ENCODE measurements at places on chromosomes 5 and 9.

- DNase-seq: no peak
These were observed 169.7 kb downstream of the CDH10 start for GRCh38 chr5:24475101-24475500.

DNA sequence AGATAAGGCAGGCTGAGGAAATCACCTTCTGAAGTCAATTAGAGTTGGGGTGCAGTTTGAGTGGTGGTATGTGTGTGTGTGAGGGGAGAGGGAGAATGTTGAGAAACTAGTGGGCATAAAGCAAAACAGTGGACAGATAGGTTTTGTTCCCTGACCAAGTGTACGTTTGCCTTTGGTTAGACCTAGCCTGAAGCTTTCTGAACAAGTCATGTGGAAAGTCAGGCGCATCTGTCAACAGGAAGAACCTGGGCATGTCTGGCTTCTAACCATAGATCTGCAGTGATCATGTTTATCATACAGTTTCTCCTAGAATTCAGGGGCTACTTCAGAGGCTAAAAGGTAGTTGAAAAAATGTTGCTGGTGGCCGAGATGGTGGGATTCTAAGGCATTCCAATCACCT, 143.2 kb upstream of the PCA3 start:
- no peak for DNase-seq

DNA sequence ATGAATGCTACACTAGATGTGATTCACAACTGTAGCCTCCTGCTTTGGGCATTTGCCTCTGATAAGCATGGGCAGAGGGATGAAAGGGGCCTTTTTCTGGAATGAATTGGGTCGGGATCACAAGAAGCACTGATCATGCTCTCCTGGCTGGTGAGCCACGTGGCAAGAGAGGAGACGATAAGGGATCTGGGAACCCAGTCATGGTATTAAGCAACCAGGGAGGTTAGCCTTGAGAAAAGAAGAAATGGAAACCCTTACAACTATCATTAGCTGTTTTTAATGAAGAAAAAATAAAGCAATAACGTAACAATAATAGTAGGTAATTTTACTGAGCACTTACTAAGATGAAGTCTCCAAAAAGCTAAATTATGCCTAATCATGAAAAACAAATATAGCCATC, 50.0 kb upstream of the RAI14 start:
- no peak for DNase-seq

DNA sequence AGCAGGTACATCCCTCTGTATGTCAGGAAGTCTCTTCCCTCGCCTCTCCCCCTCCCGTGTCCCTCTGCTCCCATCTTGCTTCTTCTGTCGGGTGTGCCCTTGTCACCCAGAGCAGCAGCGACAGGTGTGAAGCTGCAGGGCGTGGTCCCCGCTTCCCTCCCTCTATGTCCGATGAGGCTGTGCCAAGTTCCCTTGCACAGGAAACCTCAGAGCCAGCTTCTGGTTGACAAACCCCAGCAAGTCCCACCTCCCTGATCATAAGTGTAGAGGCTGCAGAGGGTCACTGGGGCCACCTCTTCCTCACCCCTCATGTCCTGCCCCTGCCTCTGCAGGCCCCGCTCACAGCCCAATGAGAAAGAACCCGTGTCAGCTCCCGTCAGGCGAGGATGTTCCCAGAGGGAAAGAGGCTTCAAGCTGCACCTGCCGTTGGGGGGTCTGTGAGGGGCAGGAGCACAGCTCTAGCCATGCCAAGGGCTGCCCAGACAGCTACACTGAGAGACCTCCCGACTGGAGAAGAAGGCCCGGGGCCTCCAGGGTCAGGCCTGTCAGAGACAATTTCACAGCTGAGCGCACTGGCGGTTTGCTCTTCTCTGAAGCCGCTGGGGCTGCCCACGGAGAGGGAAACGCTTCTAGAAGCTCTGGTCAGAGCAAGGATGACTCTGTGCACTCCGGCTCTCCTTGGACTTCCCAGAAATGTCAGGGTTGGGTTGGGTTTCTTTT, 73.3 kb downstream of the AK8 start:
- DNase-seq: no peak

DNA sequence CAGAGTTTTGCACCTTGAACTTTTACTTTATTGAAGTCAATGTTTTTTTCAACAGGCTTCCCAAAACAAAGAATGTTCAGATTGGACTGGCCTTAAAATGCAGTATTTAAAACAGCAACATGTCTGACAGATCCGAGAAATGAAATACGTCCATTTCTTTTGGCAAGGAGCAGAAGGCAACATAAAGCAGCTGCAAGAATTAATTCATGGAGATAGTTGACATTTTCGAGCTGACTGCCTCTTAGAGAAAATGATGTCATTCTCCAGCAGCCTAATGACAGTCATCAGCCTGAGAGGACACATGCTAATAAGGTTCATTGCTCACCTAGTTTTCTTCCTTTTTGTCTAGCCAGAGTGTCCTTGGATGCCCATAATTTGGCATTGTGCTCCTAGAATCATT, 232.2 kb upstream of the SEMA6A start:
- DNase-seq: no peak

- DNase-seq: no peak
These were observed 1504.6 kb upstream of the CDH9 start for GRCh38 chr5:28542987-28543386.

DNA sequence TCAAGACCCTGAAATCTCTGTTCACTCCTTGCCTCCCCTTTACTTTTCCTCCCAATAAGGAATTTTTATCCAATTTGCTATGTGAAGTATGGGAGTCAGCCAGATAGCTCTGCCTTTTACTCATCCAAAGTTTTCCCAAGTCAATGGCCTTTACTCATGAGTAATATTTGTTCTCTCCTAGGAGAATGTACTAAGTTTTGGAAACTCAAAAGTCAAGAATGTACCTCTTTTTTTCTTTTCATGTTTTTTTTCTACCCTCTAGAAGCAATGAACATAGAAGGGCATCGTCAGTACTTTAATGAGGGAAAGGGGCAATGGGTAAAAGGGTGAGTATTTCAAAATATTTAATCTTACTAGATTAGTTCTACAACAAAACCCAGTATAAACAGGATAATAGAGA, 140.2 kb upstream of the SGCD start:
- no peak for DNase-seq

DNA sequence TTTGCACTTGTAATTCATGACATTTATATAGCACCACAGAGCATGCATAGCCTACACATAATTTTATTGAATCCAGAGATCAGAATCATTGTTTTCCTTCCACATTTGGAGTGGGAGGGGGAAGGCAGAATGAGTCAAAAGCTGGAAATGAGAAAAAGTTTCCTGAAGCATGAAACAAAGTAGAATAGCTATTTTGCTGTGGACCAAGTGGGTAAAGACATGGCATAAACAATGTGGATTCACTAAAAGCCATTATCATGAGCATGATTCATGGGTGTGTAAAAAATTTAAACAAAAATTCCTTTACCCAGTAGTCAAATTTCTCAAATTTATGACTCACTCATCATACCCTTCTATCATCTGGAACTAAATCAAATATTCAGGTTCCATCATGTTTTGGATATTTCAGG, 97.9 kb downstream of the YIPF5 start:
- DNase-seq: no peak

DNA sequence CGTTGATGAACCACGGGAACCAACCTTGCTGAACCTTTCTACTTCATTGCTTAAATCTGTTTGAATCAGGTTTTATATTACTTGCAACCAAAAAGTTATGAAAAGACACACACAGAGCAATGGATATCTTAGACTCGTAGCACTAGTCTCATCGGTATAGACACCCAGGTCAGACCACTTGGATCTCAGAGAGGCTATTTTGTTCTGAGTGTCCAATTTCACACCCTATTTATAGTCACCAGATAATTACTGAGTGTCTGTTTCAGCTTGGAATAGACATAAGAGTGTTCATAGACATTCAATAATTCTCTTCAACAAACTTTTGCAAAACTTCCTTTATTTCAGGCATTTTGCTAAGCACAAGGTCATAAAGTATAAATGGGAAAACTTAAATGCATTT, 145.4 kb upstream of the EGFLAM start:
- no peak for DNase-seq

DNA sequence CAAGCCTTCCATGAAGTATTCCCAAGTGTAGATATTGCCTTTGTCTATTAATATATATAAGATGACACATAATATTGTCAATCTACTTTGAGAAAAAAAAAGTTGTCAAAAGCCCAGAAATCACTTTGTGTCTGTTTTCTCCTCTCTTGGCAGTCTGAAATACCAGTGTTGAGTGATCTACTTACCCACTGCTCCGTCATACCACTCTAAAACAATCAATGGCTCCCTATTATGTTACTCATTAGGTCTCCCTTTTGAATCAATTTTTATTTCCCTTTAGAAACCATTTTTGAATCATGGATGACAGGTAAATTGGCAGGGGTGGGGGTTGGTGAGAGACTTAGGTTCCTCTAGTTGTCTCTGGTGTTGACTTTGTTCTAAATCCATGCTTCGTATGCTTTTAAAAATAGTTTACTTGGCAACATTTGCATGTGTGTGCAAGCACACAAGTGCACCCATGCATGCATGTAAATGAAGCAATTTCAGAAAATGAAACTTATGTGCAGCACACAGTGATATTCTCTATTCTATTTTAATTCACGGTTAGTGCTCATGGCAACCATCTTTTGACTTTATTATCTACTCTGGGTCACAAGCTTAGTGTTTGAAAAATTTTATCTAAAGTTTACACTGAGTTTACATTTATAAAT, 378.9 kb downstream of the RAB3C start:
- DNase-seq: no peak

GRCh38 chr9:120360046-120360445, 219.9 kb downstream of the CDK5RAP2 start:
- DNase-seq: no peak

DNA sequence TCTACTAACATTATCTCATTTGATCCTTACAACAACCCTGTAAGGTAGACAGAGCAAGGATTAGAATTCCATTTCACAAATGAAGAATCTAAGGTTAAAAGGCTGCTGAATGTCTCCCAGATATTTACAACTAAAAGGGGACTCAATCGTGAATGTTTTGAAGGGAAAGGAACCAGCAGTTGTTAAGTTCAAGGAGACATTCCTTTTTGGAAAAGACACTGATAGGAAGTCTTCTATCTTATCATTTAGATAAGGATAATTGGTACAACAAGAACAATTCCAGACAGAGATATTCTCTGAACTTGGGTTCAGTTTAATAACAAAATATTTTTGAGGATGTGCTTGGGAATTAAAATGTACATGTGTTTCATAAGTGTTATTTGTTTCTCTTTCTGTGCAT, 37.5 kb upstream of the CER1 start:
- no peak for DNase-seq

- DNase-seq: no peak
These were observed 86.0 kb downstream of the ZNF608 start for GRCh38 chr5:124660229-124661093.

DNA sequence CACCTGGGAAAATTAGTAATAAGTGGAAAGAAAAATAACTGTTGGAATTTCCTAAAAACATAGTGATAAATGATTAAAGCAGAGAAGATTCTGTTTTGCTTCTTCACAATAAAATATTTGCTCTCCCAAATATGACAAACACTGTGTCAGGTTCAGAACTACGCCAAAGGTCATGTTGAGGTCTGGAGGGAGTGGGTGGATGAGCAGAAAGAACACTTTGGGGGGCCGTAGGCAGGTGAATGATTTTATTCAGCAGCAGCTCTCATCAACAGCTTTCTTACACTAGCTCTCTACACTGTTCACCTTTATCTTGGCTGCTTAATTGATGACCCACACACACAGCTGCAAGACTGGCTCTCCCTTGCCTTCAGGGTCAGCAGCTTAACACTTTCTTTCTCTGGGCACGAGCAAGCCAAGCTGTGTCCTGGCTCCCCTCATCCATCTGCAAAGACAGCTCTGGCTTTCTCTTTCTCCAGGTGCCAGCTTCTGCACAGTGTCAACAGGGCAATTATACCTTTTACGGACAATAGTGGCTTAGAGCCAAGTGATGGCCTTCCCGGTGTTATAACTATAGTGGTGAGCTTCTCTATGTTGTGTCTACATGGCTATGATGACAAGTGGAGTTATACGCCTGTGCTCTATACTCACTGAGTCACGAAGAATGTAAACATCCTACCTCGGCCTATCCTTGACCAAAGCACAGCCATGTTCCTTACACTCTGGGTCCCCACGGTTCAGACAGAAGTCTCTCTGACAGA, 18.9 kb upstream of the GPX8 start:
- DNase-seq: no peak

GRCh38 chr5:169051351-169051750, 249.6 kb downstream of the SLIT3 start:
- no peak for DNase-seq

DNA sequence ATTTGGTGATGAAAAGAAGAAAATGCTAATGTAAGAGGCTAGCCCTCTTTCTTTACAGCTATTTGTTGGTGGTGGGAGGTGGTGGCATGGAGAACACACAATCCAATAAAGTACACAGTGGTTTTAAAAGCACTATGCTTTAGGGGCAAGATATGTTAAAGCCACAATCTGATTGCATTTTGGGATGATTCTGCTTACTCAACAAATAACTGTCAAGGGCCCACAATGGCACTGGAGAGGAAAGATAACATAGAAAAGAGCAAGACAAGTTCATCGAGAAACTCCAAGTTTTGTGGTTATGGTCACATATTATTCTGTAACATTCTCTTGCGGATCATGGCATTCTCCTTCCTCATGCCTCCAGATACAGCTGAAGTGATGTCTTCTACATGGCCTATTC, 38.8 kb downstream of the OTP start:
- DNase-seq: no peak
